ENCODE measurements at places on chromosomes 2 and 18. TPM values are rescaled to one million over a fixed set of nuclear protein-coding genes. Genes with fewer than 3 reads are reported as not detected.

The ARHGEF33 gene
- total RNA-seq: 0.14 TPM

The ATF2 gene
- total RNA-seq: 92.8 TPM

The HTR2B gene
- total RNA-seq: 0.07 TPM

The SERPINB3 gene
- not detected for total RNA-seq

The TCF23 gene
- not detected for total RNA-seq

The ACMSD gene
- not detected for total RNA-seq

The IL37 gene
- not detected for total RNA-seq

The TTC32 gene
- total RNA-seq: 10.1 TPM

The NEU4 gene
- total RNA-seq: not detected

The PROKR1 gene
- total RNA-seq: not detected

The ERICH2 gene
- not detected for total RNA-seq

The FAM237A gene
- not detected for total RNA-seq

The ALLC gene
- not detected for total RNA-seq

The ARHGAP15 gene
- not detected for total RNA-seq

The ELMOD3 gene
- total RNA-seq: 15.0 TPM

The CABYR gene
- total RNA-seq: 5.5 TPM

The KLF11 gene
- total RNA-seq: 8.5 TPM

The CNDP1 gene
- not detected for total RNA-seq

The GDF7 gene
- total RNA-seq: 2.5 TPM

The NLRC4 gene
- total RNA-seq: not detected

The MC2R gene
- not detected for total RNA-seq

The VWA3B gene
- total RNA-seq: not detected

The CNTNAP5 gene
- not detected for total RNA-seq

The UGT1A8 gene
- total RNA-seq: not detected

The MFSD2B gene
- total RNA-seq: not detected

The LOXHD1 gene
- not detected for total RNA-seq

The DSG1 gene
- total RNA-seq: not detected

The RAB17 gene
- 2.9 TPM for total RNA-seq

The SH2D6 gene
- not detected for total RNA-seq

The LYG2 gene
- not detected for total RNA-seq

The NAT8 gene
- total RNA-seq: not detected

The TMEM247 gene
- not detected for total RNA-seq

The CYS1 gene
- not detected for total RNA-seq

The IL36B gene
- total RNA-seq: not detected

Data from thoracic aorta endothelial cell (primary cell).